AG08395 (cell line): ENCODE measurements at places on chromosomes 7 and 10.

- DNase-seq: no peak
Observed at GRCh38 chr10:85649461-85649860, 717.1 kb downstream of the GRID1 start.

- no peak for DNase-seq
Observed at GRCh38 chr7:71535616-71536015, 403.7 kb downstream of the GALNT17 start.

DNA sequence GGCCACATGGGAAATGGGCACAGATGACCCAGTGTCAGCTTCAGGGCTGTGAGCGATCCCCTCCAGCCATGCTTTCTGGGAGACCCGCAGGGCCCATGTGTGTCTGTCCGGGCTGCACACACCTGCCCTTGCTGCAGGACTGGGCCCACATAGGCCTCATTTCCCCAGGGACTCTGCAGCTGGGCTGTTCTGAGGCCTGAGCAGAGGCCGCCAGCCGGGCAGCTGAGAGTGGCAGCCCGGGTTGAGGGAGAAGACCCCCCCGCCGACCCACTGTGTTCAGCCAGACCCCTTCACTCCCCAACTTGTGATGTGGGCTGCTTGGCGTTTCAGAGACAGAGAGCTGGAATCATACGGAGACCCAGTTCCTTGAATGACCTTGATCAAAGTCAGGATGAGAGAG is 50.1 kb upstream of the DPYSL4 start:
- no peak for DNase-seq

DNA sequence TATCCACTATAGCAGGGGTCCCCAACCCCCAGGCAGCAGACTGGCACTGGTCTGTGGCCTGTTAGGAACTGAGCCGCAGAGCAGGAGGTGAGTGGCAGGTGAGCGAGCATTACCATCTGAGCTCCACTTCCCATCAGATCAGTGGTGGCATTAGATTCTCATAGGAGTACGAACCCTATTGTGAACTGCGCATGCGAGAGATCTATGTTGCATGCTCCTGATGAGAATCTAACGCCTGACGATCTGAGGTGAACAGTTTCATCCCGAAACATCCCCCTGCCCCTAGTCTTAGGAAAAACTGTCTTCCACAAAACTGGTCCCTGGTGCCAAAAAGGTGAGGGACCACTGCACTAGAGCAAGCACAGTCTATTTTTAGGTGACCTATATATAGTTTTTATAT is 23.6 kb downstream of the ASZ1 start:
- no peak for DNase-seq

DNA sequence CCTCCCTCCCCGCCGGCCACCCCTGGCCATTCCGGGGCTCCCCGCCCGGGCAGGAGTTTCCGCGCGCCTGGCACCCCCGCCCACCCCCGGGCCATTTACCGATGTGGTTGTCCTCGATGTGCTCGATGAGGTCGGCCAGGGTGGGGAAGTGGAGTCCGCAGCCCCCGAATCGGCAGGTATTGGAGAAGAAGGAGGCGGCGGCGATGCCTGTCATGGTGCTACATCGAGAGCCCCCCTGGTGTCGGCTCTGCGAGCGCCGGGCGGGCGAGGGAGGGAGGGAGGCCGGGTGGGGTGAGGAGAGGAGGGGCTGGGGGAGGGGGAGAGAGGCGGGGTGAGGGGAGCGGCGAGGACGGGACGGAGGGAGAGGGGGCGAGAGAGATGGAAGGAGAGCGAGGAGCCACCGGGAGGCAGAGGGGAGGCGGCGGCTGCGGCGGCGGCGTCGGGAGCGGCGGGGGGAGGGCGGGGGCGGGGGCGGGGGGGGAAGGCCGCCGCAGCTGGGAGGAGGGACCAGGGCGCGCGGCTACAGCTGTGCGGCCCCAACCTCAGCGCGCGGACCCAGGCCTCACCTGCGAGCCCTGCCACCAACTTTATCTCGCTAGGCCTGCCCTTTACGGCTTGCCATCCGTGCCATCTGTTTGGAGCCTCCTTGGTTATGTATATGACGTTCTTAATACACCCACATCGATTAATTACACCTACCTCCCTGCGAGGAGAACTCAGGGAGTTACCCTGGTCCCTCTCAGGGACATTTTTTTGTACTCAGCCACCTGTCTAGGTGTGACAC is at the start of gene JAZF1:
JAZF1 (minus strand) TSS at position 432 of the 784 bp plus-strand sequence.
- peak; percentile 47 for DNase-seq
